ENCODE measurements at places on chromosomes 4 and X. TPM values are rescaled to one million over a fixed set of nuclear protein-coding genes. Genes with fewer than 3 reads are reported as not detected.

Gene MMRN1
- not detected for total RNA-seq

DNA sequence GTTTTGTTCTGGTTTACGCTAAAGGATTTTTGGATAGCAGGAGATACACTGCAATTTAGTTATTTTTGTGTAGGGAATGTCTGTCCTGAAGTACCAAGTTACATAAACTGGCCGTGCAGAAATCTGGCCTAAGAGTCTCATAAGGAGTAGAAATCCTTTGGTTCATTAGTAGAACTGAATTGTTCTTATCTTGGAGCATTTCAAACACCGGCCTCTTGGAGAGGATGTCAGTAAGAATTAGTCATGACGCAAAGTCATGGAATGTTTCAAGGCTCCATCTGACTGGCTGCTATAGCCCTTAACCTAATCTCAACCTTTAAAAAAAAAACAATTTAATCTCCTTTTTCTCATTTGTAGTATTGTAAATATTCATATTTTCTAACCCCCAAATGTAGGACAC lies 15.2 kb downstream of the PDLIM3 start:
- no peak for ATAC-seq

- peak; percentile 3 for ATAC-seq
Observed at GRCh38 chrX:53682885-53683555, 3.5 kb downstream of the HUWE1 start.

Gene FGG
- not detected for total RNA-seq

Gene FREM3
- total RNA-seq = 0.82 TPM

DNA sequence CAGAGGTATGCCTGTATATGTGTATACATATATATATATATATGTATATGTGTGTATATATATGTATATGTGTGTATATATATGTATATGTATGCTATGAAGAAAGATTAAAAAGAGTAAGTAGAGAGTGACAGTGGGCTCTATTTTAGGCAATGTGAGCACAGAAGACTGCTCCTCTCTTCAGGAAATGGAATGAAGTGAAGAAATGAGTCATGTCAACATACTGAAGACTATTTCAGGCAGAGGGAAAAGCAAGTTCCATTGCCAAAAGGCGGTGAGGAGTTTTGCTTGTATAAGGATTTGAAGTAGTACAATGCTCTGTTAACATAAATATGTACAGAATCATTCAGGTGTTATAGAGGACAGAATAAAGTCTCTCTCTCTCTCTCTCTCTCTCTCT lies 773.2 kb upstream of the FTHL17 start:
- no peak for ATAC-seq

DNA sequence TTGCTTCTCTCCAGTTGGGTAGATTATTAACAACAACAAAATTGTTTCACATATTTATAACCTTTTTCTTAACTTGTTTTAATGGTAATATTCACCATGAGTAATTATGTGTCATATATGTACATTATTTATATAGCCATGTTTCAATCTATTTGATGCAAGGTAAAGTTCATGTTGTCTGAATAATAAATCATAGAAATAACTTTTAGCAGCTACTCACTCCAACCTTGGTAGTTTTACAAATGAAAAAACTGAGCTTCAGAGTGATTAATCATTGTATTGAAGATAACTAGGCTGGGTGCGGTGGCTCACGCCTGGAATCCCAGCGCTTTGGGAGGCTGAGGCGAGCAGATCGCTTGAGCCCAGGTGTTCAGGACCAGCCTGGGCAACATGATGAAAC lies 46.0 kb downstream of the TMA16 start:
- ATAC-seq = no peak

DNA sequence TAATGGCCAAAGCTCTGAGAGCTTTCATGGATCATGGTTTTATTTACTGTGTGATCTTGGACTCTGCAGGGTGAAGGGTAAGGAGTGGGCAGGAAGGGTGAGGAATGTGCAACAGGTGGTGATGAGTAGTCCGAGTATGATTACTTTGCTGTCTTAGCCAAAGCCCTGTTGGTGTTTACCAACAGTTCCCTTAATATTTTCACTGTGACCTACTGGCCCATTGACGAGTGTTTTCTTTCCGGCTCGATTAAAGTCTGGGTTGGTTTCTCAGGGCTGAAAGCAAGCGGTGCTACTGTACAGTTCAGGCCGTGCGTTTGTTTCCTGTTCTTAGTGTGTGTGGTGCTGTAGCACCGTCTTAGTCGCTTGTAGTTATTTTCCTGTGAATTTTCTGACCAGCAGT lies 2.6 kb downstream of the ARHGAP24 start:
- no peak for ATAC-seq

Gene ARHGAP6
- 4.5 TPM for total RNA-seq

GRCh38 chr4:2406920-2407319 lies 11.5 kb downstream of the ZFYVE28 start:
- no peak for ATAC-seq

- ATAC-seq = no peak
Observed at GRCh38 chr4:13733817-13734216, 106.3 kb upstream of the BOD1L1 start.

GRCh38 chrX:112664924-112665323 lies 14.8 kb downstream of the LHFPL1 start:
- no peak for ATAC-seq

Data from motor neuron (in vitro differentiated cells).